ENCODE measurements at places on chromosomes 11 and 22. TPM values are rescaled to one million over a fixed set of nuclear protein-coding genes. Genes with fewer than 3 reads are reported as not detected.

EFCAB6 gene
- 1.1 TPM for total RNA-seq

CHST1 gene
- 2.3 TPM for total RNA-seq

PYGM gene
- 0.88 TPM for total RNA-seq

DLAT gene
- 35.0 TPM for total RNA-seq

MMP1 gene
- 1,229 TPM for total RNA-seq

KLHDC7B gene
- total RNA-seq, result not detected

ACAT1 gene
- total RNA-seq, result 44.0 TPM

ELF5 gene
- total RNA-seq, result not detected

SLC17A6 gene
- not detected for total RNA-seq

OR6A2 gene
- 0.57 TPM for total RNA-seq

SCN3B gene
- total RNA-seq, result 0.22 TPM

VSIG10L2 gene
- total RNA-seq, result not detected

NUDT8 gene
- total RNA-seq, result 4.6 TPM

LUZP2 gene
- not detected for total RNA-seq

CD6 gene
- total RNA-seq, result not detected

MMP8 gene
- not detected for total RNA-seq

C11orf16 gene
- not detected for total RNA-seq

OR2AG2 gene
- 1.6 TPM for total RNA-seq

OR2AT4 gene
- not detected for total RNA-seq

A4GALT gene
- 16.6 TPM for total RNA-seq

TRPT1 gene
- total RNA-seq, result 47.5 TPM

APOL5 gene
- total RNA-seq, result not detected

SMIM35 gene
- total RNA-seq, result not detected

PCNX3 gene
- total RNA-seq, result 43.8 TPM

SLC15A3 gene
- 18.4 TPM for total RNA-seq

PPFIA1 gene
- 79.4 TPM for total RNA-seq

MISFA gene
- total RNA-seq, result not detected

Data from placental pericyte (primary cell).